ENCODE measurements at places on chromosomes 11 and 22. TPM values are rescaled to one million over a fixed set of nuclear protein-coding genes. Genes with fewer than 3 reads are reported as not detected.

GRCh38 chr11:85526564-85526963, 100.6 kb downstream of the DLG2 start:
- H3K27ac ChIP-seq = no peak overlapping the region
- H3K4me3 ChIP-seq = no peak overlapping the region
- no peaks in the 10 kb centered on the region for H3K4me1 ChIP-seq
- DNase-seq = no peak

HEPHL1 gene
- not detected for total RNA-seq

DNA sequence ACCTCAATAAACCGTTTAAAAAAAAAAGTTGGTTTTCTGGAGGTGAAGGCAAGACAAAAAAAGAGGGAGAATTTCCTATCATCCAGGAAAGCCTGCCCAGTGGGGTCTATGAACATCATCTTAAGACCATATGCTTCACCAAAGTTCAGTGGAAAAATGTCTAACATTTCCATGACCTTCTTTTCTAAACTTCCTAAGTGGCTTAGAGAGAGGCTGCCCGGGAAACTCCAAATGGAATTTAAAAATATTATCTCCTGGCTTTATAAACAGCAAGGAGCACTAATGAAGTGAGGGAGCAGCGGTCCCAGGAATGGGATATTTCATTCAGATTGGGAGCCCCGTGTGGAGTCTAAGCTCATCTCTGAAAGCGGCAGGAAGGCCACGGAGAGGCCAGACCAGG, 46.9 kb downstream of the ETS1 start:
- peaks cover 52% of the 10 kb centered on the region for H3K4me1 ChIP-seq
- no peaks in the 10 kb centered on the region for H3K27me3 ChIP-seq
- DNase-seq = no peak
- H3K4me3 ChIP-seq = no peak overlapping the region
- H3K27ac ChIP-seq = no peak overlapping the region
- H3K36me3 ChIP-seq = no peaks in the 10 kb centered on the region

GRCh38 chr11:104870910-104871309, 27.4 kb downstream of the CASP12 start:
- H3K4me3 ChIP-seq = no peak overlapping the region
- peaks cover 5% of the 10 kb centered on the region for H3K4me1 ChIP-seq
- H3K27ac ChIP-seq = no peak overlapping the region
- no peaks in the 10 kb centered on the region for H3K27me3 ChIP-seq

DNA sequence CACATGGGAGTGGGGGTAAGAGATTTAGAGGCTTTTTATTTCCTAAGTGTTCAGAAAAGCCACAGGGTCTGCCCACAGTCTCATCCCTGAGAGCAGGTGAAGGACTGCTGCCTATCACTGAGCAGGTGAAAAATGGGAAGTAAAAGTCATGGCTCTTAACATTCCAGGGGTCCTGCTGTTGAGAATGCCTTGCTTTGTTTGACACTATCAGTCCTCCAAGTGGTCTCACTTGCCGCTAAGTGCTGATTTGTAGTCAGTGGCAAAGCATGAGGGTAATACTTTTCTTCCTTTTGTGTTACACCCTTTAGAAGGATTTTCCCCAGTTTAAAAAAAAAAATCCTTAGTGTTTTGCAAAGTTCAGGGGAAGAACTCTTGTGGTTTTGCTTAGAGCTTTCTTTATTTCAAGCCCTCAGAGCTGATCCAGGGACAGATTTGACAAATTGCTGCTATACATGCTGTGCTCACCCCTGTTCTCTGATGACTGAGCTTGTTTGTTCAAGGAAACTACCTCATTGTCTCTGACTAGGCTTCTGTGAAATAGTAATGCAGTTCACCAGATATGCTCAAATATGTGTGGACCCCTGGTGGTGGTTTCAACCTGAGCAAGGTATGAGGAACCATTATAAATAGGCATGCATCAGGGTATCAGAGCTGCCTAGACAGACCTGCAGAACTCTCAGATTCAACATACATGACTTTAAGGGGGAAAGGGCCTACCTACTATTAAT, 141.0 kb downstream of the ARHGAP42 start:
- H3K4me3 ChIP-seq = no peak overlapping the region
- no peak for DNase-seq
- H3K27ac ChIP-seq = no peak overlapping the region
- no peaks in the 10 kb centered on the region for H3K36me3 ChIP-seq

GRCh38 chr11:117282956-117283355, 8.2 kb upstream of the BACE1-AS start:
- no peak for DNase-seq
- peaks cover 3% of the 10 kb centered on the region for H3K4me1 ChIP-seq
- H3K36me3 ChIP-seq = peaks cover 21% of the 10 kb centered on the region
- no peak overlapping the region for H3K4me3 ChIP-seq
- H3K27ac ChIP-seq = no peak overlapping the region

NXPE2 gene
- total RNA-seq = not detected

Data from activated naive CD4-positive, alpha-beta T cell treated with anti-CD3 and anti-CD28 coated beads for 36 hours (primary cell).